ENCODE measurements at places on chromosomes 2 and 18.

- DNase-seq, result no peak
These were observed 29.0 kb upstream of the MAL start for GRCh38 chr2:94996305-94997100.

DNA sequence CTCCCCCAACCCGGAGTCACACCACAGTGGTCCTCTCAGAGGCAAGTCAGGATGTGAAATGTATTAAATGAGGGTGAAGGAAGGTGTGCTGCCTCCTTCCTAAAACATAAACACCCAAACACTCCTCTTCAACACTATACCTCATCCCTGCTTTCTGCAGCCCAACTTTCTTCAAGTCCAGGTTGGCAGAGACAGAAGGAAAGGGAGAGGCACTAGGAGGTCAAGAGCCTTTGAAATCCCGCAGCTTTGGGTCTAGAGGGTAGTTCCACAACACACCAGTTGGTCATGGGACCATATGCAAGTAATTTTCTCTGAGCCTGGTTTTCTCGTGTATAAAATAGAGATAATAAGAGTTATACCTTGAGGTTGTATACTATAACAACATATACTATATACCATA, 38.4 kb downstream of the FIGN start:
- DNase-seq, result no peak

DNA sequence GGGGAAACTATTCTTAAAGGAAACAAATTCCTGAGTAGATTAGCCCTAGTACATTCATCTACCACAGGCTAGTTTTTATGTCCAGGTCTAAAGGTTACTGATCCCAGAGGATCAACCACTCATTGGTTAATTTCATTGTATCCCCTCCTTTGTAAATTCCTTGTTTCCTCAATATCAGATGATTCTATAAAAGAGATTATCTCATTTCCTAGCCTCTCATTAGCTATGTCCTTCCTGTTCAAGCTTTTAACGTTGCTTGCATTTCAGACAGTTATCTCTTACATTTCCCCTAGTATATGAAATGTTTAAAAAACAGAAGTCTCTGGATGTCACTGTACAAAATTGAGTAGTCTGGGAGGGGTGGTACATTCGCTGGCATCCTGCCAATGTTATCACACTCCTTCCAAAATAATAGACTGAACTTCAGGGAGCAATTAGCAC, 24.2 kb upstream of the ARMC9 start:
- DNase-seq, result no peak

DNA sequence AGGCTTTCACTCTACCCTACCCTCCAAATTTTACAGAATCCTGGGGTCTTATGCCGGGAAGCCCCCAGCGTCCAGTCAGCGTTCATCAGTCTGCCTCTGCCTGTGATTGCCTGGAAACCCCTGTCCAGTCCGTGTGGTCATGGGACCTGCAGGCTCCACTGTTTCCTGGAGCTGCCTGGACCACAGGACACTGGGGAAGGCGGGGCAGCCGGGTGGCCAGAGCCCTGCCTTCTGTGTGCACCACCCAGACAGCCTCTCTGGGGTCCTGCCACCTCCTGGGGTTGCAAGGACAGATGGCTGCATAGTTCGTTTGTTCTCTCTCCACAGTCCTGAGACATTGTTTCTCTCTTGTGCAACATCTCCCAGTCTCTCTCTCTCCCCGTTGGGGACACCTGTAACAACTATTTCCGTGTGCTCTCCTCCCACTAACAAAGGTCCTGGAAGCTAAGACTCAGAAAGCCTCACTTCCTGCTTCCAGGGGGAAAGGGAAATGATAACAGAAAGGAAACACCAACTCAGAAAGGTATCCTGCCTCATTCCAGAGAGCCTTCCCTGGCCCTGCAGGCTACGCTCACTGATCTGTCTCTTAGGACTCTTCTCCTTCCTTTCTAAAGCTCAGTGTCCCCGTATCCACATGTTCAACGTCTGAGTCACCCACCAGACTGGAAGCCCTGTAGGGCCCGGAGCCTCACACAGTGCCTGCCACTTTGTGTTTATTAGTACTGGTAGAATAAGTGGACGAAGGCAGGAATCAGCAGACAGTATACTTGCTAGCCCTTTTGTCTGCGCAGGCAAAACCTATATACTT, 192.8 kb upstream of the RAB12 start:
- no peak for DNase-seq

DNA sequence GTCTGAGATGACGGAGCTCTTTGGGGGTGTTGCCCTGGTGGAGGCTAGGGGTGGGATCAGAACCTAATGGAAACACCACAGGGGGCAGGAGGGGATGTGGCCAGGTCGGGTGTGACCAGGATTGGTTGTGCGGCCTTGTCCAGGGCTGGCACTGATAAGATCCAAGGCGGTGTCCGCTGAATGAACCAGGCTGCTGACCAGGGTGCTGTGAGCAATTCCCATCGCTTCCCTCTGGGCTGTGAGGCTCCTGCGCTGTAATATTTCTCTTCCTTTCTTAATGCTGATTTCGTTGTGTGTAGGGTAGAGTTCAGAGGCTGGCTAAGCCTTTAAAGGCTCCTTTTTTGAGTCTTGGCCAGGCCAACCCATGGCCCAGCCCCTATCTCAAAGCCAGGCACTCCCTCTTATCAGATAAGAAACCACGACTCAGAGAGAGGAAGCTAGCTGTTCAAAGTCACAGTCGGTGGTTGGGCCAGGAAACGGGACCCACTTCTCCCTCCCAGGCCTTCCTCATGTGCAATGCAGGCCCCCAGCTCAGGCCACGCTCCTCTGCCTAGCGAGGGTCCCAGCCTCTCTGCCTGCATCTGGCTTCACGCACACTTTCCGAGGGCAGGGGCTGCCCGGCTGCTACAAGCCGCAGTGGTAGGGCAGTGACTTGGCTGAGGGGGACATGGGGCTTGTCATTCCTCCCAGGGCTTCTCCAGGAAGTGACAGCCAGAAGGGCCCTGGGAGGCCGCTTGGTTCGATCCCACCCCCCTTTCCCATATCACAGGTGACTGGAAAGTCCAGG, 26.0 kb upstream of the FOSL2 start:
- DNase-seq, result no peak

DNA sequence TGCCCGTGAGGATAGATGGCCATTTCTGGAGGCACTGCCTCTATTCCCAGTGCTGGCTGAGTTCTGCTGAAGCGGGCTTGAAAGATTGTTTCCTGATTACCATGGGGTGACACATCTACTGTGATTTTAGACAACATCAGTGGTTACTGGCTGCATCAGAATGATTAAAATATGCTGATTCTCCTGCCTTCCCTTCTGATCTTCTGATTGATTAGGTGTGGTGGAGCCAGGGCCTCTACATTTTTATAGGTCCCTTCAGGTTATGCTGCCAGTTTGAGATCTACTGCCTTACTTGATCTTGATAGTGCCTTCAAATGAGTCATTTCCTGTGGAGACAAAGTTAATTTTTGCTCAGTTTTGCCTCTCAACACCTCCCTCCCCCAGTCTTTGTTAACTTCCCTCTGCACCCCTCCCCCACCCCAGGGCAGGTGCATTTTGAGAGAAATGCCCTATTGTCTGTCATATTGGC, 31.6 kb upstream of the SNORC start:
- DNase-seq, result no peak
